ENCODE measurements at places on chromosomes 4 and X. TPM values are rescaled to one million over a fixed set of nuclear protein-coding genes. Genes with fewer than 3 reads are reported as not detected.

The ADAM29 gene
- total RNA-seq = not detected

The RGN gene
- total RNA-seq = 1.6 TPM

The NPY2R gene
- not detected for total RNA-seq

The ADH1C gene
- not detected for total RNA-seq

Measured in renal cortical epithelial cell (primary cell).